ENCODE measurements at places on chromosomes 2 and 18. TPM values are rescaled to one million over a fixed set of nuclear protein-coding genes. Genes with fewer than 3 reads are reported as not detected.

- DNase-seq: no peak
These were observed 872 bp downstream of the ASB1 start for GRCh38 chr2:238427435-238428162.

SLC4A5 gene
- total RNA-seq: 14.2 TPM

DNA sequence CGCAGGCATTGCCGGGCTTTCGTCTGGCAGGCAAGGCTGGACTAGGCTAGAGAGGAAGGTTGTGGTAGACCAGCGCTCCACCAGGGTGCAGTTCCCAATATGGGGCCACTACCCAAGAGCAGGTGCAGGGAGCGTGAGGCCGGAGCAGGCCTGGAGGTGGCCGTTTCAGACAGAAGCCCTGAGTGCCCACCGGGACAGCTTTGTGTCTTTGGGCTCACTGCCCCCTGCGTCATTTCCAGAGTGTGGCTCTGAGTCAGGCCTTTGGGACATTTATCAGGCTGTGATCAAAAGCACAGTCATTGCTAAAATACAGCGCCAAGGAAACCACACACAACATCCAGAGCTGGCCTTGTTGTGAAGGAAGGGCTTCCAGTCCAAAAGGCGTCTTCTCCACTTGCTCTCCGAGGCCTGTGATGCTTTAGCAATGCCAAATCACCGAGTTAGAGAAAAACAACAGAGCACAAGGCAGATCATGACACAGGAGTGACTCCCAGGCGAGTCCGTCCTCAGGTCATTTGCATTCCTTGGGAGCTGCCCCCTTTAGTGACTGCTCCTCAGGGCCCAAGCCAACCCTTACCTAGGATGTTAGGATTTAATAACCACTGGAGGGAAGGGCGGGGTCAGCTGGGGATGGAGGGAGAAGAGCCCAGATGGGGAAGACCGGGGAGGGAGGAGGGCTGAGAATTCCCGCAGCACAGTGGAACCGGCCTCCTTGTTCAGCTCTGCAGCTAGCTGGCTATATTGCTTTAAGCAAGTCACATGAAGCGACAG is 42.3 kb downstream of the RFX8 start:
- no peak for DNase-seq

DNA sequence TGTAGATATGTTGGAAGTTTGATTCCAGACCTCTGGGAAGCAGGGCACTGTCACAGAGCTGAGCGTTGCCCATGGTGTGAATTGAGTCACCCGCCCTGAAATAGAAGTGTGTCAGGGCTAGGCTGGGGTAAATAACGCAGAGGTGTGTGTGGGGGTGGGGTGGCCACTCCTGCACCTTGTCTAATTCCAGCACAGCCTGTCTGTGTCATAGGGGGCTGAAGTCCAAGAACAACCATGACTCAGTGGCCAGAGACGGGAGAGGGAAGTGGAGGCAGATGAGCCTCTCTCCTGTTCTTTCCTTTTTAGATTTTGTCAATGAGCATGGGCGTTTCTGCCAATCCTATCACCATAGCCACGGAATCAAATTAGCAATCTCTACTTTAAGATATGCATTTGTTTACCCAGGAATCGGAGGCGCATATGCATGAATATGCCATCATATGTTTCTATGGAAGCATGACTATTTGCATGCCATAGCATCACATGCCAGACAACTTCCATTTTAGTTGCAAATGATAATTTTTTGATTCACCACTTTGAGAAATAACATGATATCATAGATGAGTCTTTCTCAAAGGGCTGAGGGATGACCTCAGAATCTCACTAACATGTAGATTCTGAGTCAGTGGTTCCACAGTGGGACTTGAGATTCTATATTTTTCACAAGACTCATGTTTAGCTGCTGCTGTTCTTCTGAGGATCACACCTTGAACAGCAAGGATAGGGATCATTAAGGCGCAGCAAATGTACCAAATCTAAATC is 852.9 kb downstream of the DCDC2C start:
- no peak for DNase-seq

AFTPH gene
- 39.0 TPM for total RNA-seq

GPBAR1 gene
- 1.4 TPM for total RNA-seq

- DNase-seq: no peak
These were observed 402.8 kb downstream of the TXNL1 start for GRCh38 chr18:56235481-56236013.

GRCh38 chr2:2033691-2034090 is 289.4 kb upstream of the PXDN start:
- DNase-seq: no peak

Measured in T-cell (primary cell).